ENCODE measurements at places on chromosomes 16 and 17.

- peak; percentile 79 for DNase-seq
These were observed 52.8 kb upstream of the TOB1 start for GRCh38 chr17:50918933-50919296.

DNA sequence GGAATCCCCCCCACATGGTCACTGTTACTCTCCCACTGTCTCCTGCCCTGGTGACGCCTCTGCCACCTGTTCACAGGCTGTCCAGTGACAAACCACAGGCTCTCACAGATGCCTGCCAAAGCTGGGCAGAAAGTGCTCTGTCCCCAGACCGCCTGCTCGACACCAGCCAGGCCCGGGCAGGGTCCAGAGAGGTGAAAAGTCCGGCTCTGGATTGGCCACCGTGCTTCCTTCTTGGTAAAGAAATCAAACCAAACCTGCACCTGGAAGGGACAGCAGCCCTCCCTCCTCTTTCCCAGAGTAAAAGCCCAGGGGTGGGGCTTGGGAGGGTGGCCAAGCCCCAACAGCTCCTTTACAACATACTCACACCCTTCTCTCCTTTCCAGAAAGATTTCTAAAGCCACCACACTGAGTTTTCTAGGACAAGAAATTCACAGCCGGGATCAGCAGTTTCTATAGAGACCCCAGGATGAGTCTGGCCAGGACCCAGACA is 6.2 kb downstream of the PCGF2 start:
- peak; percentile 86 for DNase-seq

GRCh38 chr17:17186051-17186450 is 20.1 kb downstream of the PLD6 start:
- DNase-seq: no peak

- DNase-seq: no peak
These were observed 2.6 kb downstream of the KAT2A start for GRCh38 chr17:42118545-42118944.

- no peak for DNase-seq
These were observed 34.7 kb upstream of the CLEC18A start for GRCh38 chr16:69916462-69916861.

DNA sequence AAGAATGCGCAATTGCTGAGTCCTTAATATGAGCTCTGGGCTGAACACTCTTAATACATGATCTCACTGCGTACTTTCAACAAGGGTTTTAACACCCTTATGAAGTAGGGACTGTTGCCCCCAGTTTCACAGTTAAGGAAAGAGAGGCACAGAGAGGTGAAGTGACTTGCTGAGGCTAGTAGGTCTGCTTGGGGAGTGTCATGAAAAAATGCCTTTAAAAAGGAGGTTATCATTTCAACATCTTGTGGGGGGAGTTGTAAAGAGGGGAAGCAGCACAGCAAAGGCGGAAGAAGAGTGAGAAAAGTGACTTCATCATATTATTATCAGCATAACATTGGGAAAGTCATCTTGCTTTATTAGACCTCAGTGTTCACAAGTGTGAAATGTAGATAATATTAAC is 2.1 kb downstream of the CCL4L2 start:
- DNase-seq: no peak

- DNase-seq: peak; percentile 17
These were observed 106.8 kb downstream of the METRNL start for GRCh38 chr17:83186226-83186625.

- DNase-seq: no peak
These were observed 225.5 kb downstream of the STX8 start for GRCh38 chr17:9350080-9350479.
